NT2/D1 (cell line): ENCODE measurements at places on chromosomes 11 and 22.

- DNase-seq = no peak
These were observed 24.3 kb downstream of the TTC12 start for GRCh38 chr11:113338730-113339129.

DNA sequence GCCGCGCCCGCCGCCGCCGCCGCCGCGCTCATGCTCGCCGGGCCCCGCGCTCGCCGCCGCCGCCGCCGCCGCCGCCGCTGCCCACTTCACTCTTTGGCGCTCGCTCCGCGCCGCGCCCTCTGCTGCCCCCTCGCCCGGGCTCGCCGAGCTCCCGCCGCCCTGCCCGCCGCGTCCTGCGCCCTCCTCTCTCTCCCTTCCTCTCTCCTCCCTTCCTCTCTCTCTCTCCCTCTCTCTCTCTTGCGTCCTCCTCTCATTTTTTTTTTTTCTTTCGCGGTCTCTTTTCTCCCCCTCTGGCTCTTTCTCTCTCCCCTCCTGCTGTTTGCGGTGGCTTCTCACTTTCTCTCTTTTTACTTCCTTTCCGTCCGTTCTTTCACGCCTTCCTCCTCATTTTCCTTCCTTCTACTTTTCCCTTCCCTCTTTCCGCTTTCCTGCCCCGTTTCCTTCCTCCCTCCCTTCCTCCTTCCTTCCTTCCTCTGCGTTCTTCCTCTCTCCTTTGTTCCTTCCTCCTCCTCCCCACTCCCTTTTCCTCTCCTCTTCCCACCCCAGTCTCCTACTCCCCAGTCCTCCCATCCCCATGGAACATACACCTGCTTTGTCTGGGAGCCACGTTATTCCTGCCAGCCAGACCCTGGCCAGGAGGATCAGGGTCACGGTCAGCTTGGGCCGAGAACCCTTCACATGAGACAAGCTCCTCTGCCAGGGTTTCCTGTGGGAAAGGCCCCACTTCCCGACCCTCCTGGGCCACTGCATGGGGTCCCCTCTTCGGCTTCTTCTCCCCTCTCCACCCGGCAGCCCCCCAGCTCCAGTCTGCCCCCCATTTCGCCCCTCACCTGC lies 19.3 kb upstream of the SHISAL1 start:
- no peak for DNase-seq

- no peak for DNase-seq
These were observed 85.6 kb downstream of the TRIM29 start for GRCh38 chr11:120052196-120052775.

GRCh38 chr22:36758792-36759271 lies 17.1 kb downstream of the IFT27 start:
- DNase-seq = no peak

- DNase-seq = no peak
These were observed 2.4 kb downstream of the IPO7 start for GRCh38 chr11:9386901-9387300.

DNA sequence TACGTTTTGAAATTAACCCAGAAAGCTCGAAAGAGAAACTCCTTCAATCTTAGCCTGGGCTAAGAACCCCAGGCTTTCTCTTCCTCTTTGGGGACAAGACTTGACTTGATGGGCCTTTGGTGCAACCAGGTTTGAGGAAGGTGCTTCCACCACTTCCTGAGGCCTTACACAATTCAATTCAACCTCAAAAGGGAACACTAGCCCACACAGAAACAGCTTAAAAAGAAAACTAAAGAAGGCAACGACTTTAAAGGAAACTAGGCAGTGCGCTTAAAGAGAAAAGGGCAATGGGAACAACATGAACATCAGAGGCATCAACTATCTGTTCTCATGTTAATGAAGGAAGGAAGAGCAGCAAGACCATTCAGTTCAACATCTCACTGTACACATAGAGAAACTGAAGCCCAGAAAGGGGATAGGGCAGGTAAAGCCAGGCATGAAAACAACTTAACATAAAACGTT lies 24.8 kb downstream of the PAK1 start:
- peak; percentile 71 for DNase-seq

GRCh38 chr11:112730591-112730990 lies 230.6 kb upstream of the NCAM1 start:
- DNase-seq = no peak

DNA sequence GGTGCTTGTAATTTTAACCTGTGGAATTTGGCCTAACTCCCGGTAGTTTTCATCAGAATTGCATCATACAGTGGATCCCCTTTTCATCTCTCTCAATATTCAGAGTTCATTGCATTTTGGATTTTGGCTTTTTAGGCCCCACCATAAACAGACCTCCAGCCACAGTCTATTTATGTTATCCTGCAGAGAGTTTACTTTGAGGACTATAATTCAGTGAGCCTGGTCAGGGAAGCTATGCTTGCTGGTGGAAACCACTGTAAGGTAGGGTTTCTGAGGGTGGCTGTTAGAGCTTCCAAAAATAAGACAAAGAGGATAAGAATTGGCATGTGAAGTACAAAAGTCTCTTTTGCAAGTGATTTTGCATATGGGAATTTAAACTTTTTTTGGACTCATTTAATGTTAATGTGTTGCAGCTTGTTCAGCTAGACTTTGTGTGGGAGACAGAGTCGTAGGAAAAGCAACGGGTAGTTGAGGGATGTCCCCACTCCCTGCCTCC lies 34.8 kb upstream of the DDI1 start:
- DNase-seq = no peak

GRCh38 chr11:41895081-41895480 lies 435.6 kb upstream of the LRRC4C start:
- DNase-seq = no peak

DNA sequence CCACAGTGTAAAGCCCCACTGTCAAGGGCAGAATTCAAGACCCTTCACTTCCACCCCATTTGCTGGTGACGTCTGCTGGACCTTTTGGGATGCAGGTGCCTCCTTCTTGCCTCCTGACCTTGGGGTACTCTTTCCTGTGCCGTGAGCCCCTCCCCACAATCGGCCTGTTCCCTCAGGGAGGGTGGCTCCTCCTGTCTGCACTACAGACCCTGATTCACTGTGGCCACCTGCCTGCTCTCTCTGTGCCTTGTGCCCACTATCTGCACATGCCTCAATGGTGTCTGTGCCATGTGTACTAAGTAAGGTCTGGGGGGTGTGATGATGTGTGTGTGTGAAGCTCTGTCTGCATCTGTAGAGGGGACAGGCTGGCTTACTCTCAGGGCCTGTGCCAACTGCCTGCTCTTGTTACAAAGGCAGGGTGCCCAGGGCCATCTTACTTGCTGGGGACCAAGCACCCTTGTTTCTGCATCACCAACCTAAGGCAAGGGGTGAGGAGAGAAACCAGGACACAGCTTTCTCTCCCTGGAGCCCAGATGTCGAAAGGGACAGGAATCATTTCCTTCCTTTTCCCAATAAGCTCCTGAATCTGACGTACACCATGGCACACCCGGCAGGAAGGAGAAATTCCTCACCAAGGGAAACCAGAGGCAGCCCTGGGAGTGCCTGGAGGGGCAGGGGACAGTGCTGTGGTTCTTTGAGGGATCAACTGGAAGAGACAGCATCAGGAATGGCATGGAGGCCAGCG lies 3.7 kb downstream of the PPM1F start:
- DNase-seq = no peak

- no peak for DNase-seq
These were observed 7.6 kb downstream of the AMOTL1 start for GRCh38 chr11:94775567-94776327.

- no peak for DNase-seq
These were observed 66.5 kb upstream of the TOP3B start for GRCh38 chr22:22048981-22049531.

GRCh38 chr11:19380375-19380774 lies 139.6 kb upstream of the E2F8 start:
- no peak for DNase-seq

DNA sequence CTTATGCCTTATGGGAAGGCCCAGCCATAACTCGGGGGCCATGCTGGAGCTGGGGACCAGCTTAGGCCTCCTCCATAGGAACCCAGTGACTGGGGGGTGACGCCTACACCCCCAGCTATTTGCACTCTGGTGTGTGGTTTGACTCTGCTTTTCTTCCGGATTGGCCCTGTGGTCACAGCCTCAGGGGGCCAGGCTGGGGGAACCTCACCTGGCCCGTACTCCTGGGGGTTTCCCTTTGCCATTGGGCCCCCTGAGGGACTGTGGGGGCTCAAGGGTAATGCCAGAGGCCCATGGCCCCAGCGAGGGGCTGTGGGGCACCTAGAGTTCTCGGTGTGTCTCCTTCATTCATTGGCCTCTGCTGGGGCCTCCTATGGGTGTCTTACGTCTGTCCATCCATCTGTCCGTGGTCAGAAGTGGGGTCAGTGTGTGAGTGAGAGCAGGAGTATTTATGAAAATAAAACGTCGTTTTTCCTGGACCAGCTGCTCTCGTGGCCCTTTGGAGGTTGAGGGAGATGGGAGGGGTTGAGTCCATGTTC lies 6.3 kb upstream of the SH3BP1 start:
- no peak for DNase-seq

DNA sequence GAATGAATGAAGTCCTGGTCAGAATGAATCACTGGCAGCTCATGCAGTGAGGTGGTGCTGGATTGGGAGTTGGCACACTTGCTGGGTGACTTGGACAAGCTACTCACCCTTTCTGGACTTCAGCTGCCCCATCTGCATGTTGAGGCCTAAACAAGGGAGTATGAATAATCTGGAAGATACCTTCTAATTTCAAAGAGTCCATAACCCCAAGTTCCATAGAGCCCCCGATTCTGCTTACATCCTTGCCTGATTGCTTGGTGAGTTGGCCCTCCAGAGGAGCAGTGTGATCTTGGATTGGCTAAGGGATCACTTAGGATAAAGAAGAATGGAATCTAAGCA lies 18.3 kb upstream of the ACCSL start:
- DNase-seq = no peak
